Stimulated activated CD4-positive, alpha-beta T cell treated with anti-CD3 and anti-CD28 coated beads, Interleukin-1b, Interleukin-23, amount 100 ng/mL, for 48 hours (primary cell): ENCODE measurements at places on chromosomes 5 and 9.

- peak; percentile 88 for DNase-seq
Observed at GRCh38 chr9:114691046-114691955, 9.3 kb upstream of the TEX48 start.

DNA sequence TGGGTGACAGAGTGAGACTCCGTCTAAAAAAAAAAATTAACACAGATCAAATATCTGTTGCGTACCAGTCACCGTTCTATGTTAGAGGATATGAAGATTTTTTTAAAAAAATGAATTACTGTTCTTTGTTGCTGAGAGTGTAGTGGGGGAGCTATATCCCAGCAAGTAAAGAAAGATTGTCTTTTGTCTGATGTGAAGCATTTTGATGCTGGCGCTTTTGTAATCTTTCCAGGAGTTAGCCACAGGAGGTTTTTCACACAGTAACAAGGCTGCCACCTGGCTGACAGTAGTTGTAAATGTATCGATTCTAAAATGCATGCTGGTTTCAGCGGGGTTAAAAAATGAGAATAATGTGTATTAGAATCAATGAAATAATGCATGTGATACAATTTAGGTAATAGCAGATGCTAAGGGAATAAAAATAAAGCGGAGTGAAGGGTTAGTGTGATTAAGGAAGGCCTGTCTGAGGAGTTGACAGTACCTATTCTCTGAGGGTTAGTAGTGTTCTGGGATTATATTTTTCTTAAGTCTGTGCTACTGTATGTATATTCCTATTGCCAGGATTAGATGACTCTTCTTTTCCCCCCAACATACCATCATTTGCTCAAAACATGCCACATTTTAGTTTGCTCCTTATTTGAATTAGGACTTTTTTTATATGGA is 3.4 kb downstream of the LMNB1 start:
- DNase-seq, result peak; percentile 34

GRCh38 chr5:174514983-174515394 is 209.4 kb upstream of the MSX2 start:
- no peak for DNase-seq

DNA sequence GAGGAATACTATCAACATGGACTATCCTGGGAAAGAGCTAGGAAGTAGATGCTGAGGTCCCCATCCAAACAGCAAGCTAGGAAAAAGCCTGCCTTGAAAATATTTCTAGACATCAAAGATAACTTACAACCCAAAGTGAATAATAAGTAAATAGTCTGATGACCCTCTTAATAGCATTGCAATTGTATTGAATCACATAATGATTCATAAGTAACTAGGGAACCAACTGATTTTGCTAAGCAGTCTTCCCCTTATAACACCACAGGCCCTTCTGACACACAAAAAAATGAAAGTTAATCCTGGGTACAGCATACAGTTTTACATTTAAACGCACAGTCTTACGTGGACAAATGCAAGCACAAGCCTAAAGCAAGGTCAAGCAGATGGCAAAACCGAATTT is 199.3 kb downstream of the RFK start:
- DNase-seq, result no peak

GRCh38 chr9:92378865-92379560 is 25.4 kb downstream of the OGN start:
- no peak for DNase-seq

DNA sequence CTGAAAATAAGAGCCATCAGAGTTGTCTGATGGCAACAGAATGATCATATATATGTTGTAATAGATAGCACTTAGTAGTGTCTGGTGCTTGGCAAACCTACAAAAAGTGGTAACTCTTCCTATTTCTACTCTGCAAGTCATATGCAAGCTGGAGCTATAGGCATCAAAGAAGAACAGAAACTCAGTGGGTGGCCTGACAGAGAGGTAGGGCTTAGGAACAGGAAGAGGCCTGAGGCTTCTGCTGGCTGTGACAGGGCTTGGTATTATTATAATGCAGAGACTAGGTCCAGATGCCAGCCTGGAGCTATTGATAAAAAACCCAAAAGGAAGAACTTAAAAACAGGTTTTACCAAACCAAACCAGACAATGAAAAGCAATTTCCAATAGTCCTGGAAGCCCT is 4.4 kb upstream of the DIAPH1 start:
- peak; percentile 37 for DNase-seq

GRCh38 chr9:6433410-6433809 is 20.4 kb downstream of the UHRF2 start:
- no peak for DNase-seq

DNA sequence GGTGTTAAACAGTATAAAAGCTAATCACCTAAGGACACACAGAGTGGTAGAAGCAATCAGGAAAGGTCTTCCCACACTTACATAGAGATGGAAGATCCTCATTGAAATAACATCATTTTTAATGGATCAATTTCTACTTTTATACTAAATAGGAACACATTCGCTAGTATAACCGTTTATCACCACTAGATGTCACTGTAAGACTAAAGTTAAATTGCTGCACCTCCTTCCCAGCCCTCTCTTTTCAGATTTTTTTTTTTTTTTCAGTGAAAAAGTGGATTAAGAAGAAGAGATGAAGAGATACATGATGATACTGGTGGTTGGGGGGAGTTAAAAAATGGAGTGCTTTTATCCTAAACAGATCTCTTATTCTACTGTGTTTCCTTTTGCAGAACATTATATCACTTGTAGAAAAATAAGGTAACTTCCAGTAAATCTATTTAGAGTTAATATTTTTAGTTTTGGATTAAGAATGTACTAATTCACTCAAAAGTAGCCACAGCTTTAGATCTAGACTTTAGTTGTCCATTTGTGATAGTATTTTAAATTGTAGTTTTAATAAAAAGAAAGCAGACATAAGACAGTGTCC is 116.9 kb upstream of the ARRDC3 start:
- no peak for DNase-seq

DNA sequence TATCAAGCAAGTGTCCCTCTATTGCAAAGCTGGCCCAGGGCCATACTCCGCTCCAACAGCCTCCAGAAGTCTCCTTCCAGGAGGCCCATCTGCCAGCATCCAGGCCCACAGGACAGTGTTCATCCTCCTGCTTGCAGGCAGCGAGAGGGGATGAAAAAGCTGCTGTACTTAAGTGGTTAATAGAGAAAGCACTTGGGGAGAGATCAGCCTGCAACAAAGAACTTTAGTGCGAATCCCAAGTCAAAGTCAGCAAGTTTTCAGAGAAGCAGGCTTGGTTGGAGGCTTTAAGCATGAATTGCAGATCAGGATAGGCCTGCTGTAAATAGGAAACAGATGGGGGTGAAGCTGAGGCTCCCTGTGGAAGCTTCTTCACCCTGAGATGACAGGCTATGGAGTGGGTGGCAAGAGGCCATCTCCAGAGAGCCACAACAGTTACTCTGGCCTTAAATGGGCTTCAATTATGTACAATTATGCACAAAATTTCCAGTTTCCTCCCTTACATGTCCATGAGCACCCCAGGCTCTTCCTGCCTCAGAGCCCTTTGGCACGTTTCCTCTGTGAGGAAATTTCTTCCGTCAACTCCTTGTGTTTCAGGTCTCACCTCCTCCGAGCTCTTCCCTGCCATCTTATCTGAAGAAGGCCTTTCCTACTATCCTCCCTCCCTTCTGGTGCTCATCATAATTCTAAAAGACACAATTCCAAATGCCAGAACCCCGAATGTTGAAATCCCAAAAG is 98.0 kb upstream of the NR3C1 start:
- DNase-seq, result no peak

DNA sequence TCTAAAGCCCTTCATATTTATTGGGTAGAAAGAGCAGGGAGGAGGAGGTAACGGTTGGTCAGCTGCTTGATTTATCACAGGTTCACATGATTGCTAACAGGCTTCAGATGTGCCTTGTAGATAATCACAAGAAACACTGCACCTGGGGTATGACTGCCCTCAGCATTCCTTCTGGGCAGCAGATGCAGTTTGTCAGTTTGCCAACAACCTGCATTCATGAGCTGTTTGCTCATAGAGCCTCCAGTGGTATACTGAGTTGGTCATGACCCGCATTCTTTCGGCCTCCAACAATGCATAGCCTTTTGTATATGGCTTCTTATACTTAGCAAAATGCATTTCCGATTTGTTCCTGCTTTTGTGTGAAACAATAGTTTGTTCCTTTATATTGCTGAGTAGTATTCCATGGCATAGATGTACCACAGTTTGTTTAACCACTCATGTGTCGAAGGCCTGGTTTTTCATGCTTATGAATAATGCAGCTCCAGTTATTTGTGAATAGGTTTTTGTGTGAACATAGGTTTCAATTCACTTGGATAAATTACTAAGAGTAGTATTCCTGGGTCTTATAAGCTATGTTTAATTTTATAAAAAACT is 83.6 kb downstream of the ARHGEF28 start:
- no peak for DNase-seq

- DNase-seq, result no peak
Observed at GRCh38 chr9:84070590-84070989, 90.0 kb downstream of the RMI1 start.

DNA sequence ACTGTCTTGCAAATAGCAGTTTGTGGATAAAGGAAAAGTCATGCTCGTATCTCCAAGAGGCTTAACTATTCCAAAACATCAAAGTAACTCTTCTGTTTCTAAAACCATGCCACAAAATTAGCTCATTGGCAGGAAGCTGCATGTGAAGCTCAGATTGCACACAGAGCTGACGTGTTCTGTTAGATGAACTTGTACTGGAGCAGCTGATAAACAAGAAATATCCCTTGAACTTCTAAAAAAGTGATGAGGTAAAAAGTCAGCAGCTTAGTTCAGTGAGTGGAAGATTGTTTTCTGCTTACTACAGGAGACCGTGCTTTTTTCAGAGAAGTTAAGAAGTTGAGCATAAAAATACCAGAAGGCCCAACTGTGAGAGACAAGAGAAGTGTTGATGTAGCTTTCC is 113.2 kb downstream of the SLC12A2 start:
- DNase-seq, result no peak

DNA sequence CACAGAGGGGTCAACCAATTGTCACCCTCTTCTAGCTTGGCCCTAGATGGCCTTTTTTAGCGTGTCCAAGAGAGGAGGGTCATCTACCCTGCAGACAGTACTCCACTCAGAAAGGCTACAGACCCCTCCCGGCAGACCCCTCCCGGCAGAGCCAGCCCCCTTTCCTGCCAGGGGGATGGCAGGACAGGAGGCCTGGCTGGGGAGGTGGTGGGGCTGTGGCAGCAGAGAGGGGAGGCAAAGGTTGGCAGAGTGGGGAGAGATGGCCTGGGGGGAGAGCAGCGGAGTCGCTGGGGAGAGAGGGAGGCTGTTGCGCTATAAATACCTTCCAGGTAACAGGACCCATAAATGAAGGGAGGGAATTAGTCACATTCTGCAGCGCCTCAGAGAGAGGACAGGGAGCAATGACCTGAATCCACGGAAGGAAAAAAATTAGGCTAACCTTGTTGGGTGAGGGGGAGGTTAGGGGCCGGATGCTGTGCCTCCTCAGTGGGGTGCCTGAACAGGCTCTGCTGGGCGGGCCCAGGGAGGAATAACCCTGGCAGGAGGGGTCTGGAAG is 32.9 kb upstream of the PSD2 start:
- DNase-seq, result no peak

DNA sequence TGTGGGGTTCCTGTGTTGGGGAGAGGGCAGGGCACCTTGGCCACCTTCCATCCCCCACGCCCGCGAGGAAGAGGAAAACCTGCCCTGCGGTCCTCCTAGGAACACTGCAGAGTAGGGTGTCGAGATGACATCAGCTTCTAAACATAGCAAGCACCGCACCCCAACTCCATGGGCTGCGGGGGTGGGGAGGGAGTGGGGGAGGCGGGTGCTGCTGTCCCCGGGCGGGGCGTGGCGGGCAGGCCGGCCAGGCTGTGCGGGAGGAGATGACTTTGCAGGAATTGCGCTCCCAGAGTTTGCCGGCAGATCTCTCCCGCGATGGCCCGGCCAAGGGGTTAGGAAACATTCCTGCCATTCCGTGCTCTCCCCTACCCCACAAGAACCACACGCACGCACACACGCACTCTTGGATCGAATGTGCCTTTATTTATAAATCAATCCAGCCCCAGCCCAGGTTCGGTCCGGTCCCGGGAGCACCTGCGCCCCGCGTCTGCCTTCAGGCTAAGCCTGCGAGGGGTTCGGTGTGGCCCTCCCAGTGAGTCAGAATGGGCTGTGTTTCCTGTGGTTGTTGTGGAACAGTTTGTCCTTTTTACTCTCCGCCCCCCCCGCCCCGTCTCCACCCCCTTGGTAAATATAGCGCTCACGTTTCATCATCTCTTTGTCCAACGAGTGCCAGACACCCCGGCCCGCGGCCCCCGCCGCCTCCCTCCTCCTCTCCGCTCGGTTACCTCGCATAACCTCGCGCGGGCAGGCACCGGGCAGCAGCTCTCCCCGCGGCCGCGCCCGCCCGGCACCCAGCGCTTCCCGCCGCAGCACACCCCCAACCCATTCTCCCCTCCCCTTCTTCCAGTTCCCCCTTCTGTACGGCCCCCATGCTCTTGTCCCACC is 5.3 kb upstream of the KLF9 start:
- peak; percentile 90 for DNase-seq

DNA sequence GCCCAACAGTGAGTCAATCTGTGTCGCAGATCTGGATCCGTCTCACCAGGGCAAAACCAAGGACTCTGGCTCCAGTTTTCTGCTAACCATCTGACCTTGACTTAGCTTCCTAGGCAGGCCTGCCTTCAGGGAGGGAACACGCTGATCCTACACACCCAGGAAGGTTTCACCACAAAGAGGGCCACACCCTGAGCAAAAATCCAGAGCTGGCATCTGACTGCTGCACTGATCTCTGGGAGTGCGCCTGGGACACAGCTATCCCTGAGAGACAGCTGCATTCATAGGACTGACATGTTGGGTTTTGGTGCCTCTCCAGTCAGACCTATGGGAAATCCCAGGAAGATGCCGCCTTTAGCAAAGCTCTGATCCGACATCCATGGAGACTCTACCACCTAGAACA is 47.5 kb downstream of the CDK5RAP2 start:
- DNase-seq, result no peak

GRCh38 chr5:80318212-80318611 is 1.6 kb upstream of the SPZ1 start:
- no peak for DNase-seq

- no peak for DNase-seq
Observed at GRCh38 chr5:93583768-93584595, 960 bp downstream of the NR2F1 start.

DNA sequence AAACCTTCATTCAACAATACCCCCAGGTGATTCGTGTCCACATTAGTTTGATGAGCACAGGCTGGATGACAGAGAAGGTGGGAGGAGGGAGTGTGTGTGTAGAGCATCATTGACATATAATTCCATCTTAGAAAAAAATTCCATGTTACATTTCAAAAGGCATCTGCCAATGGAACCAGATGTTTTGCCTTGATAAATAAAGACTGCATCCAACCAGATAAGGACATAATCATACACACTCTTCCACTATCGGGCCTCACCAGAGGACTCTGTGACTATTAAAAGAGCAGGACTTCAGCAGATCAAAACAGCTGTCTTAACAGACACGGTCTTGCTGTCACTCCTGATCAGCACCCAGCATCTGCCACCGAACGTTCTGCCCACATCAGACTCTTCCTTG is 96.4 kb upstream of the SPIN1 start:
- DNase-seq, result no peak

DNA sequence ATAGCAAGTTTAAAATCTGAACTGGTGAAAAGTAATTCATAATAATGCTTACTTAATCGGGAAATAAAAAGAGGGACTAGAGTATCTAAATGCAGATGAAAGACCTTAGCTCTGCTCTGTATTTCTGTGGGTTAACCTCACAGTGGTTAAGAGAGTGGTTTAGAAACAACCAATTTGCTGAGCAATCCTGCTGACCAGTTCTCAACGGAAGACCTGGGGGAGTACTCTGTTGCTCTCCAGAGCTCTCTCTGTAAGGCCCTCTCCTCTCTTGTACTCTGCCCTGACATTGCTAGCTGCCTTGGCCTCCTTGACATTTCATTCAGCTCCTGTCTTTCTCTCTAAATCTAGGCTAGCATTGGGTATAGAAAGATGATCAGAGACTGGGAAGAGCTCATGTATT is 1186.6 kb upstream of the SEMA6A start:
- no peak for DNase-seq
